ENCODE measurements at places on chromosomes 16 and 17.
A peak's percentile ranks its signal among the peaks of the same experiment; 100 is the strongest.

DNA sequence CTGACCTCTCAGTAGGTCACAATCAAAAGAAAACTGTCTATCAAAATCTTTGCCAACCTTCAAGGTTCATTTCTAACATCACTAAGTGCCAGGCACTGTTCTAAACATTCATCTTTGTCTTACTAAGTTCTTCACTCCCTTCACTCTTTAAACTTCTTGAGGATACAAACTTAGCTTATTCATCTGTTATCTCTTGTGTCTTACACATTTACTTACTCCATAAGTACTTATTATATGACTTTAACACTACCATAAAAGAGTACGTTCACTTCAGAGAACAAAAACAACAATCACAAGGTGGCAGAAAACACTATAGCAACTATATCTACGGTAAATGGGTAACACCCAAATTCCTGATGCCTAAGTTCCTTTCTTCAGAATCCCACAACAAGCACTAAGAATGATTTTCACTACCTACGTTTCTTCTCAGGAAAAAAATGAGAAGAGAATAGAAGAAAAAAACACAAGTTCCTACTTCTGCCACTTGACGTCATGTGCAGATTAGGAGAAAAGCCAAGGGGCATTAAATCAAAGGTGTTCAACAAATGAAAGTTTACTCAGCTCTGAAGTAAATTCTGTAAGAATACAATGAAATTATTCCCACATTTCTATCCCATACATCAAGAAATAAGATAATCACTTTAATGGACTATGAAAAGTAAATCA lies 29.2 kb downstream of the KANSL1 start:
- no peaks in the 10 kb centered on the region for H3K36me3 ChIP-seq
- no peak overlapping the region for H3K4me3 ChIP-seq
- H3K27me3 ChIP-seq, result no peaks in the 10 kb centered on the region
- no peak overlapping the region for H3K27ac ChIP-seq

GRCh38 chr17:77318491-77319210 lies 177.9 kb downstream of the SEC14L1 start:
- H3K27me3 ChIP-seq, result no peaks in the 10 kb centered on the region
- H3K27ac ChIP-seq, result no peak overlapping the region
- H3K4me3 ChIP-seq, result no peak overlapping the region
- no peaks in the 10 kb centered on the region for H3K36me3 ChIP-seq

GRCh38 chr17:50221864-50222545 lies 20.6 kb upstream of the COL1A1 start:
- H3K36me3 ChIP-seq, result no peaks in the 10 kb centered on the region
- H3K4me1 ChIP-seq, result 0 out of 2 replicates have a peak, but pooled peaks cover 2% of the 10 kb centered on the region
- H3K4me3 ChIP-seq, result no peak overlapping the region
- no peak for DNase-seq

- H3K4me3 ChIP-seq, result no peak overlapping the region
- no peaks in the 10 kb centered on the region for H3K27me3 ChIP-seq
- H3K27ac ChIP-seq, result no peak overlapping the region
- 0 out of 2 replicates have a peak, but pooled peaks cover 2% of the 10 kb centered on the region for H3K36me3 ChIP-seq
Observed at GRCh38 chr17:11954936-11955335, 42.3 kb downstream of the ZNF18 start.

DNA sequence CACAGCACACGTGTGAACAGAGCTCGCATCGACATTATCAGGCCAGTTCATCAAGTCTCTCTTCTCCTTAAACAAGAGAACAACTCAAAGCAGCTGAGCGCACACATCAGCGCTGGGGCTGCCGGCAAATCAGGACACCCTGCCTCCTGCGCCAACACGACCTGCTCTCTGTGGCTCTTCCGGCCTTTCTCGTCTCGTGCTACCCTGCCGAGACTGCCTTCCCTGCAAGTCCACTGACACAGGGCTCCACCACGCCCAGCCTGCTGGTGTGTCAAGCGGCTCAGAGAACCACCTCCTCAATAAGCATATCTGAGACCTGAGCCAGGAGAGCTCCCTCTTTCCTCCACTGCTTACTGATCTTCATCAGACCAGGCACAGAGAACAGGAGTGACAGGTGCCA lies 96.9 kb downstream of the ZNF778 start:
- no peaks in the 10 kb centered on the region for H3K27me3 ChIP-seq
- no peak overlapping the region for H3K4me3 ChIP-seq
- H3K36me3 ChIP-seq, result peaks cover 3% of the 10 kb centered on the region
- no peak overlapping the region for H3K27ac ChIP-seq
- peaks cover 3% of the 10 kb centered on the region for H3K4me1 ChIP-seq

- no peak overlapping the region for H3K4me3 ChIP-seq
- H3K27ac ChIP-seq, result no peak overlapping the region
- H3K27me3 ChIP-seq, result no peaks in the 10 kb centered on the region
- no peaks in the 10 kb centered on the region for H3K4me1 ChIP-seq
- H3K36me3 ChIP-seq, result no peaks in the 10 kb centered on the region
Observed at GRCh38 chr16:47018223-47018891, 44.9 kb upstream of the DNAJA2 start.

DNA sequence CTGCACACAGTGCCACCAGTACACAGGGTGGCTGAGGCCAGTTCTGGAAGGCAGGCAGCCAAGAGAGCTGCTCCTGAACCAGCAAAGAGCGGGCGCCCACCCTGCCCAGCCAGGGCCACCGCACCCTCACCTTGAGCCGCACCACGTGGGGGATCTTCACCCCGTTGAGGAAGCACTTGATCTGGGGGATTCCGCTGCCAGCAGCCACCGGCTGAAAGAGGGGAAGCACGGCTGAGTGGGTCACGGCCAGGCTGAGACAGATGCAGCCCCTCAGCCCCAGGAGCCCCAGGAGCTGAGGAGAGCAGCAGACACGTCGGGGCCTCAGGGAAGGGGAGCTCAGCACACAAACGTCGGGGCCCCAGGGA lies 14.6 kb upstream of the CCDC154 start:
- no peak for DNase-seq
- H3K4me1 ChIP-seq, result no peaks in the 10 kb centered on the region
- no peaks in the 10 kb centered on the region for H3K27me3 ChIP-seq

DNA sequence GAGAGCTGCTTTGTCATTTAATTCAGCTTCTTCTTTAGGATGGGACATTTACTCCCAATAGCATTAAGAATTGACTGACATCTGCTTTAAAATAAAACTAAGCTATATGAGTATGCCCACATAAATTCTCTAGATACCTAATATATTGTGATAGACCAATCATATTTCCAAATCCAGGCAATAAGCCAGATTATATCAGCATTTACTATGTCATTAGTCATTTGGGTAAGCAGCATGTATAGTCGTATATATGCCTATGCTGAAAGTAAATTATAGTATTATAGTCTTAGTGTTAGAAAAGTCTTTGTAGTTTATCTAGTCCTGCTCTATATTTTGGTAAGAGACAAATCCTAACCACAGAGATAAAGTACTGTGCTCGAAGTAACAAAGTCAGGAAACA lies 958.1 kb downstream of the KCNJ2 start:
- H3K36me3 ChIP-seq, result no peaks in the 10 kb centered on the region
- no peak overlapping the region for H3K4me3 ChIP-seq
- DNase-seq, result no peak
- no peaks in the 10 kb centered on the region for H3K27me3 ChIP-seq
- no peaks in the 10 kb centered on the region for H3K4me1 ChIP-seq

GRCh38 chr16:57798953-57799599 lies 3.2 kb downstream of the KIFC3 start:
- no peak overlapping the region for H3K27ac ChIP-seq
- no peak overlapping the region for H3K4me3 ChIP-seq
- no peaks in the 10 kb centered on the region for H3K27me3 ChIP-seq
- H3K4me1 ChIP-seq, result peaks cover 19% of the 10 kb centered on the region
- no peaks in the 10 kb centered on the region for H3K36me3 ChIP-seq
- DNase-seq, result no peak

DNA sequence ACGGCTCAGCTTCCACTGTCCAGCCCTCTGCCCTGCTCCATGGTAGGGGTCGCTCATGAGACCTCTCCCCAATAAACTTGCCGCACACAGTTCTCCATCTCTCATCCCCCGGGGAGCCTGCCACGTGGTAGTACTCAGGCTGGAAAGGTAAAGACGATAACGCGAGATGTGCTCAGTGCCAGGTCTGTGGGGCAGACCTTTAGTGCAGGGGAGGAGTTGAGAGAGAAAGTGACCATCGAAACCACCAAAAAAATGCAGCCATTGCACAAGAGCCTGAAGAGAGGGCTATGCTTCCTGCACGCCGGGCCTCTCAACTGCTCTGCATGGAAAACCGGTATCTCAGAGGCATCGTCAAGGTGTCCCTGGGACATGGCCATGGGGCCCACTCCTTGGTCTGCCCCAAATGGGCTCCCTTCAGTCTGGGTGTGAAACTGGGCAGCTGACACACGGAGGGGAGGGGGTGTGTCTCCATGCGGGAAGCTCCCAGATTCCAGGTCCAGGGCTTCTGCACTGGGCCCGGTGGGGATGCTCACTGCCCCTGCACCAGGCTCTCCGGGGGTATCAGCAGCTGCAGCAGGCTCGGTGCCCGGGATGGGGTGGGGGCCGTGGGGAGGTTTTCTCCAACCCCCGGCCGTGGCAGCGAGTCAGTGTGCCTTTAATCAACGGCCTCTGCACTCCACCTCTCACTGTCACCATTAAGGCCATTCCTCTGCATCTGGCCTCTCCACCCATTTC lies 4.7 kb upstream of the AANAT start:
- no peak overlapping the region for H3K27ac ChIP-seq
- H3K36me3 ChIP-seq, result no peaks in the 10 kb centered on the region
- H3K4me1 ChIP-seq, result no peaks in the 10 kb centered on the region
- no peak for DNase-seq
- no peak overlapping the region for H3K4me3 ChIP-seq
- no peaks in the 10 kb centered on the region for H3K27me3 ChIP-seq

DNA sequence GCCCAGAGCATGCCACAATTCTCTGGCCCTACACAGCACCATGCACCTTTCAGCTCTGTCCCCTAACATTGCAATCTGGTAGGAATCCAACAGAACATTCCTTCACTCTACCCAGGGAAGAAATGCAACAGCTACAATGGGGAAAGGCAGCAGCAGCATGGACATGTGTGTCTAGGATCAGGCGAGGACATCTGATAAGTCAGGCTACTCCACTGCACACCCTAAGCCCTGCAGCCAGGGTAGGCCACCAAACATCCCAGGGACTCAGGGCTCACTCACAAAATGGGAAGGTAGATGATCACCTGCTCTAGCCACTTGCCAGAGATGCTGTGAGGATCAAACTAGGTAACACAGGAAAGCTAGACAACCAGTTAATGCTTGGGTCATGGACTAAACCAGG lies 5.1 kb downstream of the RANBP10 start:
- H3K27me3 ChIP-seq, result no peaks in the 10 kb centered on the region
- H3K4me1 ChIP-seq, result 0 out of 2 replicates have a peak, but pooled peaks cover 2% of the 10 kb centered on the region
- peaks cover 9% of the 10 kb centered on the region for H3K36me3 ChIP-seq
- H3K4me3 ChIP-seq, result no peak overlapping the region

DNA sequence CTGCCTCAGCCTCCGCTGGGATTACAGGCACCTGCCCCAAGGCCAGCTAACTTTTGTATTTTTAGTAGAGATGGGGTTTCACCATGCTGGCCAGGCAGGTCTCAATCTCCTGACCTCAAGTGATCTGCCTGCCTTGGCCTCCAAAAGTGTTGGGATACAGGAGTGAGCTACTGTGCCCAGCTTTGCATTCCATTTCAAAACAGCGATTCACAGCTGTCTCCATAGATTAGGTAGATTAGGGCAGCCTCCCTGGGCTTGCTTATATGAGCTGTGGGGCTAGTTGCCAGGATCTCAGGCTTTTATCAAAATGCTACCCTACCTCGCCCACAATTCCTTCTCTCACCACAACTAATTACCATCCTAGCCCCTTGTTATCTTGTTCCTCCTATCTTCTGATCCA lies 176.4 kb upstream of the ZKSCAN2 start:
- H3K4me1 ChIP-seq, result no peaks in the 10 kb centered on the region
- no peak overlapping the region for H3K27ac ChIP-seq
- no peaks in the 10 kb centered on the region for H3K27me3 ChIP-seq
- DNase-seq, result no peak
- no peaks in the 10 kb centered on the region for H3K36me3 ChIP-seq
- H3K4me3 ChIP-seq, result no peak overlapping the region

DNA sequence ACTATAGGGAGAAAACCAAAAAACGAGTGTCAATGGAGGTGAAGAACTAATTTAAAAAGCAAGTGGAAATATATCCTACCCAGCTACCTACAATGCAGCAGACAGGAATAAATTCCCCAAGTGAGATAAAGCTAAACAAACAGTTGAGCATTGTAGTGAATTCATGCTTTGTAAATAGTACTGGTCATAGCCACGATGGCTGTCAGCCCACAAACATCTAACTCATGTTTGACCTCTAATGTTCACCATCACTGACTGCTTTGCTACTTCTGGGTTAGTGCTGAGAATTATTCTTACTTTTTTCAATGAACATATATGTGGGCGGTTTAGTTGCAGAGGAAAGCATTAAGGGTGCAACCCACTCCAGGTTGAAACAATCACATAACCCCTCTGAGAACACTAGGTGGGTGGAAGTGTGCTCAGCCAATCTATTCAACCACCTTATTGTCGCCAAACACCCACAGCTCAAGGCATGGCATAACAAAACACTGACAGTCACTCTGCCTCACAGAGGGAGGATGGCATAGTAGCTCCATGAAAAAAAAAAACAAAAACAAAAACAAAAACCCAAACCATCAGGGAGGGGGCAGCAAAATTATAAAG lies 264.1 kb downstream of the ZFHX3 start:
- no peaks in the 10 kb centered on the region for H3K4me1 ChIP-seq
- H3K4me3 ChIP-seq, result no peak overlapping the region
- no peak overlapping the region for H3K27ac ChIP-seq

DNA sequence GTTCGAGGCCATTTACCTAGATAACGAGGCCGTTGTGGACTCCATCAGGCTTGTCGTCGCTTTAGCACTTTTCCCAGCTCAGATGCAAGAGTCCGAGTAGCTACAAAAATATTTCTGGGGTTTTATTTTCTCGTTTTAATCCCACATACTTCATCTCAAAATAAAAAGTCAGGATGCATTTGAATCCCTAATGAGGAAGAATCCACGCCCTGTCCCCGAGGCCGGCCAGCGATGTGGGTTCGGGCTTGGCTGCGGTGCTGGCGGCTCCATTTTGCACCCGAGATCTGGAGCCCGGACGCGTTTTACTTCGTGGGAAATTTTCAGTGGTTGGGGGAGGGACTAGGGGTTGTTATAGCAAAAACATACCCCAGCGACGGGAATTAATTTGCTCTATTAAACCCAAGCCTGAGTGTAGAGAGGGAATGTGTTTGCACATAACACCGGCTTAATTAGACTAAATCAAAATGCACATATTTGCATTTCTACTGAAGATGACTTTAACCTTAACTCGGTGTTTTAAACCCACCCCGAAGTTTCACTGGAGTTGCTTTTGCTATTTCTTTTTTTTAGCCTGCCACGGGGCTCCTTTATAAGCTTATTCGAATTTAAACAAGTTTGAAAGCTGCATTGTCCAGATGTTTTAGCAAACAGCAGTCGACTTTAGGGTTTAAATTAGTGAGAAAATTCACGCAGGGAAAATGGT lies 4.8 kb downstream of the IRX5 start:
- H3K27me3 ChIP-seq, result peaks cover 72% of the 10 kb centered on the region
- no peak overlapping the region for H3K4me3 ChIP-seq
- H3K27ac ChIP-seq, result no peak overlapping the region

- H3K36me3 ChIP-seq, result no peaks in the 10 kb centered on the region
- peaks cover 6% of the 10 kb centered on the region for H3K4me1 ChIP-seq
- no peak overlapping the region for H3K27ac ChIP-seq
- peak overlapping the region; percentile 67 for H3K4me3 ChIP-seq
- H3K27me3 ChIP-seq, result no peaks in the 10 kb centered on the region
Observed at GRCh38 chr17:50128441-50129352, 1.3 kb downstream of the SAMD14 start.
